ENCODE measurements at places on chromosomes 1 and 21.

GRCh38 chr1:64882574-64883255, 83.6 kb downstream of the JAK1 start:
- DNase-seq: peak; percentile 62

- no peak for DNase-seq
Measured at GRCh38 chr1:221688488-221688843, 53.4 kb downstream of the DUSP10 start.

GRCh38 chr1:14976256-14976655, 177.3 kb upstream of the TMEM51 start:
- DNase-seq: no peak

DNA sequence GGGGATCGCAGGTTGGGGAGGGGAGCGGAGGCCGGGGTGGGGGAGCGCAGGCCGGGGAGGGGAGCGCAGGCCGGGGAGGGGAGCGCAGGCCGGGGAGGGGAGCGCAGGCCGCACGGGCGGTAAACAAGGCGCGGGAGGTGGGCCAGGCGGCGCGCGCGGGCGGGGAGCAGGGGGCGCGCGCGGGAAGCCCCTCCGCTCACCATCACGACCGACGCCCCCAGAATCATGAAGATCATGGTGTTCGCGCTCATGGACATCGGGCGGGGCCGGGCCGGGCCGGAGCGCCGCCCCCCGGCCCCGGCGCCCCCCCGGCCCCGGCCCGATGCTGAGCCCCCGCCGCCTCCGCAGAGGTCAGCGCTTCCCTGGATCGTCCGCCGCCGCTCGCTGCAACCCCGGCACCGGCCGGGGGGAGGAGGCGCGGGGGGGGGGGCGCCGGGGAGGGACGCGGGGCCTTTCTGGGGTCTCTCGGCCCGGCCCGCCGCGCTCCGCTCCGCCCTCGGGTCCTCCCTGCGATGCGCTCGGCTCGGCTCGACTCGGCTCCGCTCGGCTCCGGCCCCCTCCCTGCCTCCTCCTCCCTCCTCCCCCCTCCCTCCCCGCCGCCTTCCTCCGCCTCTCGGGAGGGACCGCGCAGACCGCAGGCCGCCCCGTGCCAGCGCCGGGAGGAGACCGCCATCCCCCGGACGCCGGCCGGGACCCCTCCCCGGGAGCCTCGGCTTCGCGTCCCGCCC, at the start of gene TMEM240:
TSS of gene TMEM240 (minus strand) at position 535 of the 728 bp plus-strand sequence. CDS start at position 257, 278 bp downstream.
- peak; percentile 56 for DNase-seq

GRCh38 chr1:7641587-7642417, 129.3 kb upstream of the VAMP3 start:
- no peak for DNase-seq

- DNase-seq: no peak
Measured at GRCh38 chr1:102529446-102529845, 532.7 kb upstream of the OLFM3 start.

GRCh38 chr1:24501371-24502064, 1.1 kb upstream of the RCAN3 start:
- DNase-seq: peak; percentile 45

- DNase-seq: no peak
Measured at GRCh38 chr21:38438462-38438893, 59.8 kb downstream of the ERG start.

- no peak for DNase-seq
Measured at GRCh38 chr1:7962636-7963377, 1.3 kb downstream of the PARK7 start.

- no peak for DNase-seq
Measured at GRCh38 chr1:178645808-178646200, 79.2 kb upstream of the RALGPS2 start.

DNA sequence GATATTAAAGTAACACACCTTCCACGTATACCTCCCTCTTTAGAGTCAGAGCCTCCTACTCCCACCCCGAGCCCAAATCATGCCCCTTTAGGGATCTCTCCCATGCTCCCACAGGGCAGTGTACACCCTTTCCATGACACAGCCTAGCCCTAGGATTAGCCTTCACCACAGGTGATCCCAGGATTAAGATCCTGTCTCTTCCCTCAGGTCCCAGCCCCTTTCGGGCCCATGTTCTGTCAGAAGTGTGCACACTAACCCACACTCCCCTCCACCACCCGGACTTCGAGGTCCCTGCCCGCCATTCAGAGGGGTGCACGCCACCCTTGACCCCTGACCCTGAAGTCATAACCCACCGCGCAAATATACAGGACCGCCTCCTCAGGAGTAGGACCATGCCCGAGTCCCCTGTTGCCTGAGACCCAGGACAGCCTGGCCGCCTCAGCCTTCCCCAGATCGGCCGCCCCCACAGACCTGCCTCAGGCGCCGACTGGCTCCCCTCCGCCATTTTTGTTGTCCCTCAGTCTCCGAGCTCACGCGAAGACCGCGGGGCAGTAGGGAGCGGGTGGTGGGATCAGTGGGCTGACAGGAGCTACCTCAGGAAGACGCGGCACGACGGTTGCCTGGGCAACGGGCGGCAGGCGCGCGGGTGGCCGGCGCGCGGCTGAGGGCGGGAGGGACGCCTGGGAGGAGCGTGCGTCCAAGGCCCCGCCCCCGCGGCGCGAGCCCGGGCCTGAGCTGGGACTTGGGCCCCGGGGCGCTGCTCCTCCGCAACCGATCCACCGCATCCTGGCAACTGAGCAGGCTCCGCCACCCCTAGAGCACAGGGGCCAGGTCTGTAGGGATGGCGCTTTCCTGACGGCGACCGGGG, at the start of gene AGBL4:
TSS of gene AGBL4 (minus strand) at position 663 of the 868 bp plus-strand sequence.
- no peak for DNase-seq

DNA sequence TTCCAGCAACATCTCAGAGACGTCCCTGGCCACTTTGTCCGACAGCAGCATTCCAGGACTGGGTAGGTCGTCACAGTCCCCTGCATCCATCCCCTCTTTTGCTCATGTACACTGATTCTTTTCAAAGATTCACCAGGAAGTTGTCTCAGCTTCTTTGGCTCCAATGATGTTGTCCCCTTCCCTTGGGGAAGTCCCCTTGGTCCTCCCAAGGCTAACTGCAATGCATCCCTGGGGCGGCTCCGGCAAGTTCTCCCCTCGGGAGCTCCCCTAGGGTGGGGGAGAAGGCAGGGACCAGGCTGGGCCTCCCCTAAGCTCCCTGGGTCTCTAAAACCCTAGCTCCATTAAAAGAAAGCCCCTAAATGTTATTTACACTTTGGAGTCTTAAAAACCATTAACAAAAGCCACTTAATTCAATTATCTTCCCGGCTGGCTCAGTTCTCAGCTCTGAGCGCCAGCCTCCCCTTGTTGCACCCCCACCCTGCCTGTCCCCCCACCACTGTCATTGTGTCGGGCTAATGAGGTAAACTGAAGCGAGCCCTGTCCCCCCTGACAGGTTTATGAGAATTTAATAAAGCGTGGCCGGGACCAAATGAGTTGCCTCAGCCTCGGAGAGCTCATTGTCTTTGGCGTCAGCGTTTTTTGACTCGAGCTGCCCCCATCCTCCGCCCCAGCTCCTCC, 25.3 kb downstream of the KNCN start:
- DNase-seq: no peak

GRCh38 chr1:105544475-105544874, 1512.0 kb upstream of the PRMT6 start:
- DNase-seq: no peak

DNA sequence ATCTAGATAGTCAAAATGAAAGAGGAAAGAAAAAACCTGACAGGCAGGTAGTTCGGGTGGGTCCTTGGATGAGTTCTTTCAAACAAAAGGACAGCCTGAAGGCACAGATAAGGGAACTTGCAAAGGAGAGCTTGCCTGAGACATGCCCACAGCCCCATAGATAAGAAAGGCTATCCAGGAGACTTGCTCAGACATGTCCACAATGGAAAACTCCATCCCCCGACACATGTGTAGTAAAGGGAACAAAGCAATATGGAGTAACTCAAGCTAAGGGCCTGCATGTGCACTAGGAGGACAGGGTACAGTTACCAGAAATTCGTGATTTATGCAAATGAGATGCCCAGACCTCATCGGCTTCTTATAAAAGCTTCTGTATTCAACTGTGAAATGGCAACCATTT, 281.5 kb downstream of the NEGR1 start:
- DNase-seq: no peak

- no peak for DNase-seq
Measured at GRCh38 chr1:150182247-150182646, 32.5 kb downstream of the PLEKHO1 start.

DNA sequence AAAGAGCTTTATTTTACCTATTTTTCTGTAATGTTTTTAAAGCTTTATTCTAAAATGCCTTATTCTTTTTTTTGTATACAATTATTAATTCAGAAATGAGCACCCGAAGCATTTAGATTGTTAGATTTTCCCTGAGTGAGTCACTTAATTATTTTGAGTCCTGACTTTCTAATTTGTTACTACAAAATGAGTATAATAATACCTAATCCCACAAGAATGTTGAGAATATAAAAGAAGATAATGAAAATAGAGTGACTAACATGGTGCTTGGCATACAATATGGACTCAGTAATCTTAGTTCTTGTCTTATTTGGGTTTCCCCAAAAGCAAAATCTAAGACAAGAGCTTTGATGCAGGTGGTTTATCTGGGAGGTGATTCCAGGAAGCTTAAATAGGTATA, 142.2 kb downstream of the LHX8 start:
- no peak for DNase-seq

DNA sequence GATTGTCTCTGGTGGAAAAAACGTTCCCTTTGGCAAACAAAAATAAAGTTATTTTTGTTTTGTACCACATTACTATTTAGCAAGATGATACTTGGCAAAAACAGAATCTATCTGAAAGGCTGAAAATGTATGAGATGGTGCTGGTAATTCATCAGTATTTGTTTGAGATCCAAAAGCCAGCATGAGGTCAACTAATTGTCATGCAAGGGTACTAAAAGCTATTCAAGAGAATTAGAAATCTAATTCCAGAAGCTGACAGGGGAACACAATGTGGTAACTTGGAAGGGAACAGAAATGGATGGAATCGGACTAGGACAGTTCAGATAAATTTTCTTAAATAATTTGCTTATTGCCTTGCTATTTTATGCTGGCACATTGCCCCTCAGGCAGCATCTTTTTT, 263.8 kb downstream of the KCNT2 start:
- DNase-seq: no peak

DNA sequence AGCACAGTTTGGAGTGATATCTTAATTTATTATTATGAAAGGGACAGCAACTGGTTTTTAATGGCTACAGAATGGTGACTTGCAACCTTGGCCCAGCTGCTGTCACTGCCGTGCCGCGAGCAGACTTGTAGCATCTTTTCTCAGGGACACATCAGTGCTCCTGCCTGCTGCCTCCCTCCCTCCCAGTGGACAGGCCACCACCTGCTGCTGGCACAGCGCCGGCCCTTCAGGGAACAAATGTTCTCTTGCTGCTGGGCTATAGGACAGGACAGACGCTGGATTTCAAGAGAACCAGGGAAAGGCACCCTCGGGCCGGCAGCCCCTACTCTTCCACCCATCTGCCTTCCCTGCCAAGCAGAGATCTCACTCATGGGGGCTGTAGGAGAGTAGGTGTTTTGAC, 413.8 kb upstream of the NFIA start:
- DNase-seq: no peak

DNA sequence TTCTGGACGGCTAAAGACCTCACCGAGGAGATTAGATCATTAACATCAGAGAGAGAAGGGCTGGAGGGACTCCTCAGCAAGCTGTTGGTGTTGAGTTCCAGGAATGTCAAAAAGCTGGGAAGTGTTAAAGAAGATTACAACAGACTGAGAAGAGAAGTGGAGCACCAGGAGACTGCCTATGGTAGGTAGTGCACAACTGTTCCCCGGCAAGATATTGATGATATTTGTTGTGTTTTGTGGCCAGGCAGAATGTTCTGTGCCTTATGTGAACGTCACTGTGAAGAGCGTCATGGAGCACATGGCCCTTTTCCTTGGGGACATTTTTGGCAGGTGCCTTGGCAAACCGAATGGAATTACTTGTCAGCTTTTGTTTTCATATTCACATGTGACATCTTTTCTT, 191.7 kb downstream of the DISC1 start:
- no peak for DNase-seq
